ENCODE measurements at places on chromosomes 16 and 17. TPM values are rescaled to one million over a fixed set of nuclear protein-coding genes. Genes with fewer than 3 reads are reported as not detected.

ST6GALNAC2 gene
- total RNA-seq, result 24.8 TPM

SLC16A6 gene
- 2.7 TPM for total RNA-seq

BAIAP3 gene
- 4.2 TPM for total RNA-seq

NGFR gene
- total RNA-seq, result 41.7 TPM

SOX9 gene
- 22.8 TPM for total RNA-seq

KRT32 gene
- not detected for total RNA-seq

RNF222 gene
- total RNA-seq, result 2.5 TPM

RTN4RL1 gene
- 3.7 TPM for total RNA-seq

TSPAN10 gene
- not detected for total RNA-seq

TIMP2 gene
- total RNA-seq, result 181 TPM

NPIPA2 gene
- total RNA-seq, result not detected

PSME3IP1 gene
- 70.5 TPM for total RNA-seq

KCNH4 gene
- not detected for total RNA-seq

KCNJ18 gene
- not detected for total RNA-seq

HOXB13 gene
- 5.4 TPM for total RNA-seq

HSD17B1 gene
- 2.0 TPM for total RNA-seq

ARHGAP44 gene
- 3.2 TPM for total RNA-seq

DNASE1L2 gene
- 0.74 TPM for total RNA-seq

TMIGD1 gene
- total RNA-seq, result not detected

TP53TG3D gene
- not detected for total RNA-seq

CDC6 gene
- 3.7 TPM for total RNA-seq

PRSS27 gene
- 61.6 TPM for total RNA-seq

GPT2 gene
- total RNA-seq, result 18.4 TPM

COX4I1 gene
- 430 TPM for total RNA-seq

UMOD gene
- not detected for total RNA-seq

TPSD1 gene
- total RNA-seq, result 7.1 TPM

SMG6 gene
- 46.2 TPM for total RNA-seq

PRSS33 gene
- not detected for total RNA-seq

CTRL gene
- 3.2 TPM for total RNA-seq

CIBAR2 gene
- not detected for total RNA-seq

EPOP gene
- total RNA-seq, result 0.98 TPM

HS3ST4 gene
- total RNA-seq, result 1.5 TPM

PKMYT1 gene
- 6.9 TPM for total RNA-seq

PERCC1 gene
- not detected for total RNA-seq

ACAP1 gene
- total RNA-seq, result 7.6 TPM

CD79B gene
- total RNA-seq, result 3.9 TPM

ACSM3 gene
- 70.2 TPM for total RNA-seq

METTL26 gene
- 187 TPM for total RNA-seq

PNMT gene
- total RNA-seq, result 5.6 TPM

DOC2A gene
- 2.2 TPM for total RNA-seq

PCGF2 gene
- 25.8 TPM for total RNA-seq

WNT3 gene
- 1.5 TPM for total RNA-seq

CWC25 gene
- total RNA-seq, result 25.5 TPM

TPPP3 gene
- 28.2 TPM for total RNA-seq

PGS1 gene
- total RNA-seq, result 35.6 TPM

STAT5A gene
- 38.3 TPM for total RNA-seq

CTRB1 gene
- total RNA-seq, result not detected

PRKCB gene
- 9.1 TPM for total RNA-seq

DNAH3 gene
- total RNA-seq, result 0.25 TPM

CXCL16 gene
- total RNA-seq, result 6.4 TPM

CRHR1 gene
- 4.2 TPM for total RNA-seq

SP6 gene
- 3.9 TPM for total RNA-seq

CD300LB gene
- 0.25 TPM for total RNA-seq

ZSCAN10 gene
- not detected for total RNA-seq

CACNG1 gene
- total RNA-seq, result not detected

CACNG3 gene
- not detected for total RNA-seq

NOD2 gene
- 43.5 TPM for total RNA-seq
